ENCODE measurements at places on chromosomes 3 and 15. TPM values are rescaled to one million over a fixed set of nuclear protein-coding genes. Genes with fewer than 3 reads are reported as not detected.

Gene DOCK3
- total RNA-seq, result 0.54 TPM

Gene ADGRG7
- total RNA-seq, result not detected

DNA sequence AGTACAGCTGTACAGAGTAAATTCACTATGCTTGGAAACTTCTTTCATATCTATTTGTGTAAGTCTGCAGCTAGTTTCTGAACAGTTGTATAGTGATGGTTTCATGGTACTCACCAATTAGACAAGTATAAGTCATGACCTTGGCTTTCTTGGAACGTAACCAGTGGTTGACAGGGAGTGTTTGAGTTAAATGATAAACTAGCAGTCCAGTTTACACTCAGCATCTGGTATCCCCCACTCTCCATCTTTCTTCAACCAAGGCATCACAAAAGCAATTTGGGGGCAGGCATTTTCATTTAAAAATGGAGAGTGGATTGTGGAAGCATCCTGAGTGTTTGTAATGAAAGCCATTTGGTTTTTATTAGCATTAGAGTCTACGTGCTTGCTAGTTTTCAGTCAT is 26.0 kb downstream of the MME start:
- DNase-seq, result no peak
- no peak overlapping the region for H3K4me3 ChIP-seq
- H3K27ac ChIP-seq, result no peak overlapping the region

Gene TMEM266
- 0.72 TPM for total RNA-seq

Gene MESD
- total RNA-seq, result 30.9 TPM

Gene KCNH8
- total RNA-seq, result 1.0 TPM

DNA sequence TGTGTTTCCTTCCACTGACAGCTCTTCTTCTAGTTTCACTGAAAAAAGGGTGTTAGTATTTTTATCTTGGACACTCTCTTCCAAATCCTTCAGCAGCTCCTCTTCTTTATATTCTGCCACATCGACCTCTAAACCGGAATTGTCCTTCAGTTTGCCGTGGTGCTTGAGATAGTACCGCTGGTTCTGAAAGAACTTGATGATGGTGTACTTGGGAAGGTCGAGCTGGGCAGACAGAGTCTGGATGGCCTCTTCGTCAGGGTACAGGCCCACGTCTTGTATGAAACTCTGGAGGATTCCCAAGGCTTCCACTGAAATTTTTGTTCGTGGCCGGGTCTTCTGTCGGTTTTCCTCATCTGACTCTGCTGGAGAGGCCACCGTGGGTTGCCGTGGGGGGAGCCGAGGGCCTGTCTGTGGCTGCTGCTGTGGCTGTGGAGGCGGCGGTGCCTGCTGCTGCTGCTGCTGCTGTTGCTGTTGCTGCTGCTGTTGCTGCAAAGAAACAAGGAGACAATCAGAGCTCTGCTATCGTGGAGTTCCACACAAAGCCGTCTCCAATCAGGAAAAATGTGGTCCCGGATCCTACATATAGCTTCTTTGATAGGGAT is 75.8 kb downstream of the SATB1 start:
- H3K36me3 ChIP-seq, result no peaks in the 10 kb centered on the region
- no peaks in the 10 kb centered on the region for H3K27me3 ChIP-seq

GRCh38 chr3:61824553-61825135 is 263.3 kb downstream of the PTPRG start:
- H3K4me3 ChIP-seq, result no peak overlapping the region
- H3K27ac ChIP-seq, result no peak overlapping the region
- H3K27me3 ChIP-seq, result no peaks in the 10 kb centered on the region
- peaks cover 4% of the 10 kb centered on the region for H3K4me1 ChIP-seq
- no peaks in the 10 kb centered on the region for H3K36me3 ChIP-seq

Gene KY
- 0.50 TPM for total RNA-seq

GRCh38 chr3:27278383-27279055 is 90.7 kb downstream of the NEK10 start:
- no peaks in the 10 kb centered on the region for H3K27me3 ChIP-seq
- DNase-seq, result no peak
- H3K4me3 ChIP-seq, result no peak overlapping the region
- H3K4me1 ChIP-seq, result no peaks in the 10 kb centered on the region
- no peak overlapping the region for H3K27ac ChIP-seq

Gene ZBTB11
- total RNA-seq, result 14.1 TPM

DNA sequence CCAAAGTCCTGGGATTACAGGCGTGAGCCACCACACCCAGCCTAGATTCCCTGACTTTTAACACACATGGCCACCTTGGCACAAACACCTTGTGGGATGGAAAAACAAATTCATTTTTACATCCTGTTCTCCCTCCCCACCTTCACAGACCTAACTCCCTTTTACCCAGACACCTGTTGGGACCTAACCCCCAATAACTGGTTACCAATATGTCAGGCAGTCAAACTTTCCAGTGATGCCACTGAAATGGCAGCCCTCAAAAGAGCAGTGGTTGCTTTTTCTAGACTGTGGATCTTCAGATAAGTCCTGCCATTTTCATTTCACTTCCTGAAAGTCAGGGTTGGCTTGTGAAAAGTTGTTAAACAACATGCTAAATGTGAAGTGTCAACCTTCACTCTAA is 34.9 kb downstream of the SIN3A start:
- no peaks in the 10 kb centered on the region for H3K27me3 ChIP-seq
- H3K4me3 ChIP-seq, result no peak overlapping the region
- H3K4me1 ChIP-seq, result no peaks in the 10 kb centered on the region
- H3K36me3 ChIP-seq, result peaks cover 24% of the 10 kb centered on the region
- H3K27ac ChIP-seq, result no peak overlapping the region

- H3K27ac ChIP-seq, result no peak overlapping the region
- no peaks in the 10 kb centered on the region for H3K36me3 ChIP-seq
- DNase-seq, result no peak
- H3K4me3 ChIP-seq, result no peak overlapping the region
- H3K4me1 ChIP-seq, result no peaks in the 10 kb centered on the region
- H3K27me3 ChIP-seq, result no peaks in the 10 kb centered on the region
Observed at GRCh38 chr15:86919581-86919980, 839.9 kb downstream of the AGBL1 start.

GRCh38 chr3:135239615-135239884 is 444.5 kb downstream of the EPHB1 start:
- no peaks in the 10 kb centered on the region for H3K4me1 ChIP-seq
- no peak for DNase-seq

Gene CLDN1
- total RNA-seq, result 86.0 TPM

DNA sequence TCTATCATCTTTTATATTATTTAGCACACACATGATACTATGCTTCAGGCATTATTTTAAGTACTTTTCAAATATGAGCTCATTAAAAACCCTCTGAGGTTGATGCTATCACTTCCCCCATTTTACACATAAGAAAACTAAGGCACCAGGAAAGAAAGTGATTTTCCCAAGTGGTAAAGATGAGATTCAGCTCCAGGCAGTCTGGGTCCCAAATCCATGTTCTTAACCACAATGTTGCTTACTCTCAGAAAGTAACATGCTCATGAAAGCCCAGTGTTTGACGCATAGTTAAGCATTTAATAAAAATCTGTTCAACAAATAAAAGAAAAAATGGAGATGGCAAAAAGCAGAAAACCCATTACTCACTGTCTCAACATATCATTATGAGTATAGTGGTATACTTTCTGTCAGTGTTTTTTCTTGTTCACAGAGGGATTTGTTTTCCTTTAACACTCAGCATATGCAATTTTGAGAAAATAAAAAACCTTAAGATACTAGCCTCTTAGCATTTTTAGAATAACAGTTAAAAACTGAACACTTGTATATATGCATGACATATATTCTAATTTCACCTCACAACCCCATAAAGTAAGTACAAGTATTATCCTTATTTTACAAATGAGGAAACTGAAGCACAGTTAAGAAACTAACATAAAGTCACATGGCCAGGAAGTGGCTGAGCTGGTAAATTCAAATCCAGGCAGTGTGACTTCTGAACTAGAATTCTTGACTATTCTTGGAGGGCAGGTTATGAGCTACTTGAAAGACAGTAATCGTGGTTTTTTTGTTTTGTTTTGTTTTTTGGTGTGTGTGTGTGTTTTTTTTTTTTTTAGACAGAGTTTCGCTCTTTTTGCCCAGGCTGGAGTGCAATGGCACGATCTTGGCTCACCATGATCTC is 10.4 kb downstream of the PEAK1 start:
- no peak for DNase-seq
- no peaks in the 10 kb centered on the region for H3K36me3 ChIP-seq
- H3K4me3 ChIP-seq, result no peak overlapping the region
- no peaks in the 10 kb centered on the region for H3K27me3 ChIP-seq
- H3K27ac ChIP-seq, result no peak overlapping the region
- no peaks in the 10 kb centered on the region for H3K4me1 ChIP-seq

Gene GOLGA6L2
- total RNA-seq, result not detected

Gene ZNF502
- total RNA-seq, result 6.0 TPM

Gene P3H2
- 103 TPM for total RNA-seq

- no peaks in the 10 kb centered on the region for H3K36me3 ChIP-seq
- H3K4me1 ChIP-seq, result peaks cover 11% of the 10 kb centered on the region
- DNase-seq, result no peak
- H3K4me3 ChIP-seq, result no peak overlapping the region
Observed at GRCh38 chr3:8663177-8664061, 18.8 kb upstream of the SSUH2 start.

GRCh38 chr3:8712045-8712907 is 21.3 kb upstream of the CAV3 start:
- H3K36me3 ChIP-seq, result no peaks in the 10 kb centered on the region
- DNase-seq, result no peak
- H3K27ac ChIP-seq, result no peak overlapping the region
- H3K27me3 ChIP-seq, result no peaks in the 10 kb centered on the region
- H3K4me1 ChIP-seq, result no peaks in the 10 kb centered on the region

Gene LAMB2
- total RNA-seq, result 444 TPM

Gene SLC28A2
- total RNA-seq, result not detected

- H3K4me3 ChIP-seq, result no peak overlapping the region
- no peak overlapping the region for H3K27ac ChIP-seq
- H3K36me3 ChIP-seq, result no peaks in the 10 kb centered on the region
- DNase-seq, result no peak
- H3K4me1 ChIP-seq, result no peaks in the 10 kb centered on the region
Observed at GRCh38 chr3:130473416-130473815, 43.6 kb upstream of the COL6A6 start.

DNA sequence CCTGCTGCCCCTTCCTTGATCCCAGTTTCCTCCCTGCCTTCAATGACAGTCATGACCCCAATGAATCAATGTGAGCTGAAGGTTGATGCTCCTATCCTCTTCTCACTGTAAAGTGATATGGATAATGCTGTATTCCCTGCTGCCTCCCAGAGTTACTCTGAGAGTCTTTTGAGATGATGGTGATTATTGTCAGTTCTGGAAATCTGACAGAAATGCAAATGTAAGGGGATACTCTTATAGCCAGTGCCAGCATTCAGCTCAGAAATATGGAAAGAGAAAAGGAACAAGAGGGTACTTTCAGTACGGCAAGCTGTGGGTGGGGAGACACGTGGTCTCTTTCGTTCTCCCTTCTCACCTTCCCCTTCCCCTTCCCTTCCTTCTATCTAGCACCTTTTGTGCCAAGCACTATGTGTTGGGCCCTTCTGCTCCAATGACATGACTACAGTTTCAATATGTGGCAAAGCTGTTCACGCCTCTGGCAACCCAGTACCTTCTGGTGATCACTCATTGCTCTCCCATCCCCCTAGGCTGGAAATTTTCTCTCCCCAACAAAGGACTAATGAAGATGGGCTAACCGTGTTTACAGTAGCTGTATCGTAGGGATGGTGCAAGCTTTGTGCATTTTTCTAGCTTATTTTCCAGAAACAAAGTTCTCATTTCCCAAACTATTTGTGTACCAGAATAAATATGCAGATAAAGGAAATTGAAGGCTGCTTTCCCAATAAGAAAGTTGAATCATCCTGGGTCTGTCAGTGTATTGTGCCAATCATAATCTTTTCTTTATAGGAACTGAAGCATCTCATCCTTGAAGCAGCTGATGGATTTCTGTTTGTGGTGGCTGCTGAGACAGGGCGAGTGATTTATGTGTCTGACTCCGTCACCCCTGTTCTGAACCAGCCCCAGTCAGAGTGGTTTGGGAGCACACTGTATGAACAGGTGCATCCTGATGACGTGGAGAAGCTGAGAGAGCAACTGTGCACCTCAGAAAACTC is 70.3 kb downstream of the ARNT2 start:
- no peak overlapping the region for H3K4me3 ChIP-seq
- DNase-seq, result no peak

DNA sequence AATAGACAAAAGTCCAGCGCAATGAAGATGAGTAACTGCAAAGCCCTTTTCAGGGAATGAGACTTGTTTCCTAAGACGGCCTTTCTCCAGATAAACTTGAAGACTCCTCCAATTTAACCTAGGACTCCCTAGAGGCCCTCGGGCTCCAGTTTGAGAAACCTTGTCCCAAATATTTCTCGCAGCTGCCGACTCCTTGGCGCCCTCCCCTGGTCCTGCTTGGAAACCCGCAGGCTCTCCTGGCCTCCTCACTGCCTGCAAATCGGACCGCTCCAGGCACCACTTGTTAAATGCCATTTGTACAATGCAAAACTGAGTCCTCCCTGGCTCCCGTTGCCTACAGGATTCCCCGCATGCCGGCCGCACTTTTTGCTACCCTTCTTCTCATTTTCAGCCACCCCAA is 36.8 kb downstream of the MUC4 start:
- H3K4me1 ChIP-seq, result no peaks in the 10 kb centered on the region
- no peaks in the 10 kb centered on the region for H3K36me3 ChIP-seq
- H3K27ac ChIP-seq, result no peak overlapping the region
- DNase-seq, result peak; percentile 28

DNA sequence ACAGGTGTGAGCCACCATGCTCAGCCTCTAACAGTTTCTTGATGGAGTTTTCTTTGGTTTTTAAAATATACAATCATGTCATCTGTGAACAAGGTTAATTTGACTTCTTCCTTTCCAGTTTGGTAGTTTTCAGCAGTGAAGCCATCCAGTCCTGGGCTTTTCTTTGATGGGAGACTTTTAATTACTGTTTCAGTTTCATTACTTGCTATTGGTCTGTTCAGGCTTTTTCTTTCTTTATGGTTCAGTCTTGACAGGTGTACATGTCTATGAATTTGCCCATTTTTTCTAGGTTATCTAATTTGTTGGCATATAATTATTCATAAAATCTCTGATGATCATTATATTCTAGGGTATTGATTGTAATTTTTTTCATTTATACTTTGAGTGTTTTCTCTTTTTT is 36.8 kb downstream of the PFN2 start:
- DNase-seq, result no peak
- no peak overlapping the region for H3K4me3 ChIP-seq
- no peaks in the 10 kb centered on the region for H3K27me3 ChIP-seq
- H3K36me3 ChIP-seq, result no peaks in the 10 kb centered on the region
- H3K4me1 ChIP-seq, result no peaks in the 10 kb centered on the region
